ENCODE measurements at places on chromosomes 5 and 9.

- no peak for DNase-seq
Measured at GRCh38 chr9:100196215-100196614, 97.2 kb downstream of the INVS start.

DNA sequence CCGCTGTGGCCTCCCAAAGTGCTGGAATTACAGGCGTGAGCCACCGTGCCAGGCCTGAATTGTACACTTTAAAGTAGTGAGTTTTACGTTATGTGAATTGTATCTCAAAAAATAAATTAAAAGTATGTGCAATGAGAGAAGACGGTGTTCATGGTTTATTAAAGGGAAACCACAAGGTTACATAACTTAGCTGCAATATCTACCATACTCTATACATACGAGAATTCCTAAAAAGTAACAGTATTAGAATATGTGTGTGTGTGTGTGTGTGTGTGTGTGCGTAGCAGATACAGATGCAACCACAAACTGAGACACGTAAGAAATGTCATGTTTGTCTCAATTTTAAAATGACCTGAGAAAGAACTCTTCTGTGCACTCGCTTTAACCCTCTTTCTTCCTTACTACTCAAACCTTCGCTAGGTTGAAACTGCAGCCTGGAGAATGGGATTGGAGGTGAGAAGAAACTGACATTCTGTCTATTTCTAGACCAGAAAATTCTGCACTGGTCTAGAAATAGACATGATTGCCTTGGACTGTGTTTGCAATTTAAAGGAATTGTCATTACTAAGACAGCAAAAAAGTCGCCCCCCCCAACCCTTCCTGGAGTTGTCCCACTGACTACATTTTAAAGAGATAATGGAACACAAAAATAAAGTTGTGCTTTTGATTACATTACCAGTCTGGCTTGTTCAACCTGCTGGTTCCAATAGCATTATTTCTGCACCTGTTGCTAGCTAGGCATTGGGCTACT lies 167.0 kb downstream of the RGS3 start:
- DNase-seq = no peak

GRCh38 chr5:155258161-155258560 lies 244.6 kb downstream of the KIF4B start:
- DNase-seq = no peak

DNA sequence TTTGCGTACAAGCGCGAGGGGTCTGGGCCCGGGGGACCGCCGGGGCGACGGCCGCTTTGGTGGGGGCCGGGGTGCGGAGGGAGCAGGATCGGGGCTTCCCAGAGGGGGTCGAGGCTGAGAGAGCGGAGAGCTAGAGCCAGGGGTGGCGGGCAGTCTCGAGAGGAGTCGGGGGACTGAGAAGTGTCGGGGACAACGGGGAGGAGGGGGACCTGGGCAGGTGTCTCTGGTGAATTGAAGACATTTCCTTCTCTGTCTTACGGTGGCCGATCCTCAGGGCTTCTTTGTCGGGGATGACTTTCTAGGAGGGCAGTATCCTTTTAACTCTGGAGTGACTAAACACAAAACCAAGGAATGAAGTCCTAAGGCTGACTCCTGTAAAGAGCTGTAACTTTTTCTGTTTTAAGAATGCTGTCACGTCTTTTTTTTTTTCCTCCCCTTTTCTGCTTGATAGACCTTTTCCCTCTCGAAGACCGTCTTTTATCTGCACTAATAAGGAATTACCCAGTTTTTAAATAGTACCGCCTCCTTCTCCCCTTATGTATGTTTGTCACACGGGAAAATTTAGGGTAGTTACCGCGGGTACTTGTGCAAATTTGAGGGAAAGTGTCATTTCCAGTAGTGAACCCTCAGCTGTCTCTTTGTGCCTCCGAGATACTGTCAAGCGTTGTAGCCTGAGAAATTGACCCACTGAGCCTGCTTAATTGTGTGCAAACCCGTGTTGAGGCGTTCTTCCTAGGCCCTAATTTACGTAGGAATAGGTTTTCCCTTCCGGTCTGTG lies 822 bp downstream of the DENND4C start:
- no peak for DNase-seq

DNA sequence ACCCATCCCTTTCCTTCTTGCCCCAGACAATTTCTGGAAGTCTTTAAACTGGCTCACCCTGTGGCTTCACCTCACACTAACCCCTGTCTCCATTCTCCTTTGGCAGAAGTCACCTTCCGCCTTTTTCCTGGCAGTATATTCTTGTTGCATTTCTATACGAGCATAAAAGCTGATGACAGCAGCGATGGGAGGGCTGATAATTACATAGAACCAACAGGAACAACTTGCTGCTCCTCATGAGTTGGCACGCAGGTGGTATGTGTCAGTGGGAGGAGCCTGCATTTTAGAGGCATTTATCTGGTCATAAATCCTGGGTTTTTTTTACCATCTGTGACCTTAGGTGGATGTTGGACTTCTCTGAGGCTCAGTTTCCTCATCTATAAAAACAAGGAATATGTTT lies 61.4 kb upstream of the CKMT2 start:
- no peak for DNase-seq

GRCh38 chr9:7336356-7337065 lies 463.1 kb downstream of the DMAC1 start:
- no peak for DNase-seq

DNA sequence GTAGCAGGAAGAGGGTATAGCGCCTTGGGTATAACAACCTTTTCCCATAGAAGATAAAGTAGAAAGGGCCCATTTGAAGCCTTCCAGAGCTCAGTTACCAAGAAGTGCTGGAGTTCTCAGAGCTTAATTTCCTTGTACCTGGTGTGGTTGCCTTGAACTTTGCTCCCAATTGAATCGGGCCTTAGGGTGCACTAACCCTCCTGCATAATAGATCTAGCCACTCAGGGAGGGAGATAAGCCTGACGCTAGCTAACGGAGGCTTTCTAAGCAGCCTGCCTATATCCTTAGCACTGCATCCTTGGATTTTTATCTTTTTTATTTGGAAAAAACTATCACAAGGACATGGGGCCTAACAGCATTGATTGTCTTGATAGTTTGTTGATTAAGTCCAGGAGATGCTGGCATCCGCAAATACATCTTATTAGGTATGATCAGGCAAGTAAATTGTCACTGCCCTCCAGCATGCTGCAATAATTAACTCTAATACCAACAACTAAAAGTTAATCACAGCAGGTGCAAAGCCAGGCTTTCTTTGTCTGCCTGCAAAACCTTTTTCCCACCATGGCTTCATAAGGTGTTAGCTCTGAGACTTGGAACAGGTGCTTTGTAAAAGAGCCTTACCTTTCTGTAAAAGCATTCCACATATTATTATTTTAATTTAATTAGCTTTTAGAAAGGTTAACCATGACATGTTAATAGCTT lies 199.4 kb downstream of the SREK1 start:
- no peak for DNase-seq

GRCh38 chr5:75330404-75330803 lies 6.6 kb upstream of the HMGCR start:
- DNase-seq = no peak

- DNase-seq = no peak
Measured at GRCh38 chr5:160565376-160565775, 143.7 kb downstream of the PTTG1 start.
